ENCODE measurements at places on chromosomes 4 and X.

DNA sequence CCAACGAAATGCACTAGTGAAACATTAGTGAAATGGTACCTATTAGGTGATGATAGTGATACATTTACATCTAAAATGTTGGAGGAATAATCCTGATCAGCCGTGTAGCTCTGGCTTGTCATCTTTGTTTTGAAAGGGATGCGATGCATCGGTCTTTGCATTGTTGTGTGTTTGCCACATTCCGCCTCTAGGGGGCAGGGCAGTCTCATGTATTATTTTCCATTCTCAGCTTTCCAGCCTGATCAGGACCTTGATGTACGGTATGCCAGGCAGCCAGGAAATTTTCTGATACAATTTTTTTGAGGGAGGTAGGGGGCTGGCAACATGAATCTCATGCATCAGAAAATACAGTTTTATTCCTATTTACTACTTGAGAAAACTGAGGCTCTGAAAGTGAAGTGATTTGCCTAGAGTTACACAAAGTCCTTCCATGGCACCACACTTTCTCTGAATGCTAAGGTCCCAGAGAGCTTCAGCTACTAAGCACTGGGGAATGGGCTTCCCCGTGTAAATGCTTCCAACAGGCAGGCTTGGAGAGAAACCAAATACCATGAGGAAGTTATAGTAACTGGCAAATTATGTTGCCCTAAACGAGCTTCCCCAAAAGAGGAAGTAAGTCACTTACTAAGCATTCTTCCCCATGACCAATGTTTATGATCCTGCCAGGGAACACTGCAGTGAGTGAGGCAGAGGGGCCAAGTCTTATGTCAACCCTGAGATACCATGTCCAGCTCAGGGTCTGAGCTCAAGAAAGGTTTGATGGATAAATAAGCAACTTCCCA is 31.8 kb upstream of the IQSEC2 start:
- DNase-seq: peak; percentile 20

DNA sequence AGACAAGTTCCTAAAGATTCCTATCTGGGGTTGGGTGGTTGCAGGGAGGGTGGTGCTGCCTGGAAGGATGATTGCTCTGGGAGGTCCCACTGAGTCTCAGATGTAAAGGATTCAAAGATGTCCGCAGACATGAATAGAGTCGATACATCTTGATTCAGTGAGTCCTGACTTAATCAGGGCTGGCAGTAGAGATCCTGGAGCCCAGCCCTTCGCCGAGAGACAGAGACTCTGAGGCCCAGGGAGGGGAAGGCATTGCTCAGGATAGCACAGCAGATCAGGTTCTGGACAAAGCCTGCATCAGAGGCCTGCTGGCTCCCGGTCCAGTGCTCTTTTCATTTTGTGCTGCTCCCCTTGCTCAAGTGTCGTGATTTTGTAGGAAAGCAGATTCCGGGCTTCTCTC is 21.7 kb downstream of the PJA1 start:
- DNase-seq: no peak

DNA sequence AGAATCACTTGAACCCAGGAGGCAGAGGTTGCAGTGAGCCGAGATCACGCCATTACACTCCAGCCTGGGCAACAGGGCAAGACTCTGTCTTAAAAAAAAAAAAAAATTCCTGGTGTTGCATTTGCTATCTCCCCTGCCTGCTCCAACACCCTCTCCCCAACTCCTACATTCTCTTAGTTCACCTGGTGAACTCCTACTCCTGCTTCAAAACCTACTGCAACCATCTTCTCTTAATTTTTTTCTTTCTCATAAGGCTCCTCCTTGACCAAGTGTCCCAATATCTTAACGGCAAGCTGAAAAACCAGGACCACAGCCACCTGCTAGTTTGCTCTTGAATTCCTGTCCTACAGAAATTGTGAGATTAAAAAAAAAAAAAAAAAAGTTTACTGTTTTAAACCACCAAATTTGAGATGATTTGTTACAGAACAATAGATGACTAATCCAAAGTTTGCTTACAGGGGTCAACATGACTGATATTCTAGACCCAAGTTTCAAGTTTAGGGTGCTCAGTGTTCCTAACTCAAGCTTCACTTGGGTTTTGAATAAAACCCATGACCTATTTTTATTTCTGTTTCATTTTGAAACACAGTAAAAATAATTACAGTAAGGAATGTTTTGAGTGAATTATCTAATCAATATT is 13.1 kb upstream of the ANXA5 start:
- DNase-seq: no peak

DNA sequence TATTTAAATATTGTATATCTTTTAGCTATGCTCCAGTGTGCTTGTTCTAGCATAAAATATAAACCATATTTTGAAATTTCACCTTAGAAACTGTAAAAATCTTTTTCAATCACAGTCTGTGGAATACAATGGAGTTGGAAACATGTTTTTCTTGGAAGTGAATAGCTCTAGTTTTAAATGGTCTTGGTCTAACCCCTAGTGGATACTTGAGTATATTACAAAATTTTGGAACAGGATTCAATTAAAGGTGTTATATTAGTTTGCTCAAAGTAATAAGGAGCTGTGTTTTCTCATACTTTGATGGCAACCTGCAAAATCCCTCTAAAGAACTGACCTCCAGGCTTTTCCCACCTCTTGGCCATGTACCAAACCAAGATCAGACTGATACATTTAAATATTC is 48.2 kb downstream of the STK26 start:
- no peak for DNase-seq

DNA sequence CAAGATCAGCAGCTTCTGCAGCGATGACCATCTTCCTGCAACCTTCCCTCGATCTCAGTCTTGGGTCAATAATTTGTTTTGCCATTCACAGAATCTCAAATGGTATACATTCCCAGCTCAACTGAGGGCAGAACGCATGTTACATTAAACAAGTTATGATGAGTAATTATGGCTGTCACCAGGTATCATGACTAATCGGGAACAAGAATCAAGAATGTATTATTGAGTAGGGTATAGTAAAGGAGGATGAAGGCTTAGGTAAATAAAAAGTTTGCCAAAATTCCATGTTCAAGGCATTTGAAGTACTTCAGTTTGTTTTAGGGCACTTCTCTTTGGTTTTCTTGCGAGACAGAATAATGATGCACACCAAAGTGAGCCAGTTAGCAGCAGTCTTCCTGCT is 194.1 kb downstream of the SH2D1A start:
- no peak for DNase-seq

DNA sequence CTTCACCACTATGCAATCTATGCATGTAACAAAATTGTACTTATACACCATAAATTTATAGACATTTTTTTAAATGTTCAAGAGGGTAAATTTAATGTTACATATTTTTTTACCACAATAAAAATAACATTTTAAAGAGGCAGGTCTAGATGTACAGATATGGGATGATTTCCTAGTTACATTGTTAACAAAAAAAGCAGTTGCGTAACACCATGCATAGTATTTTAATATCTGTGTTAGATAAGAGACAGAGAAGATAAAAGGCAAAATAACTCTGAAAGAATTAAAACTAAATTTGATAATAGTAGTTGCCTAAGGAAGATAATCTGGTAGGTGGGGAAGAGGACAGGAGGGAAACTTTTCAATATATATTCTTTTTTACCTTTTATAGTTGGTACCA is 9.1 kb upstream of the ATRX start:
- no peak for DNase-seq

GRCh38 chr4:91935217-91935616 is 368.5 kb upstream of the GRID2 start:
- no peak for DNase-seq

DNA sequence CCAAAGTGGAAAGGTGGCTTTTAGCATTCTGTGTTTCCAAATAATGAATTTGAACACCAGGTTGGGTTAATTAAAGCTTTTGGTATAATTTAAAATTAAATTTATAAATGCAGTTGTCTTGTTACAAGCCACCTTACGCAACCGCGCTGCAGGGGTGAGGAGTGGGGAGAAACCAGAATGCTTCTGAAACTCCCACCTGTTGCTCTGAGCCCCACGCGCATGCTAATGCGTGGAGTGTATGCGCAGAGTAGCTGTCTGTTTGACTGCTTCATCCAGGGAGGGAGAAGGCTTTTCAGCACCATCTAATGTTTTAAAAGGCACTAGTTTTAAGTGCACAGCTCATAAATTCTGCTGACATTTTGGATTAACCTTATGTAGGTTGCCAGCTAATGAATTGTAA is 12.5 kb downstream of the OGT start:
- no peak for DNase-seq

DNA sequence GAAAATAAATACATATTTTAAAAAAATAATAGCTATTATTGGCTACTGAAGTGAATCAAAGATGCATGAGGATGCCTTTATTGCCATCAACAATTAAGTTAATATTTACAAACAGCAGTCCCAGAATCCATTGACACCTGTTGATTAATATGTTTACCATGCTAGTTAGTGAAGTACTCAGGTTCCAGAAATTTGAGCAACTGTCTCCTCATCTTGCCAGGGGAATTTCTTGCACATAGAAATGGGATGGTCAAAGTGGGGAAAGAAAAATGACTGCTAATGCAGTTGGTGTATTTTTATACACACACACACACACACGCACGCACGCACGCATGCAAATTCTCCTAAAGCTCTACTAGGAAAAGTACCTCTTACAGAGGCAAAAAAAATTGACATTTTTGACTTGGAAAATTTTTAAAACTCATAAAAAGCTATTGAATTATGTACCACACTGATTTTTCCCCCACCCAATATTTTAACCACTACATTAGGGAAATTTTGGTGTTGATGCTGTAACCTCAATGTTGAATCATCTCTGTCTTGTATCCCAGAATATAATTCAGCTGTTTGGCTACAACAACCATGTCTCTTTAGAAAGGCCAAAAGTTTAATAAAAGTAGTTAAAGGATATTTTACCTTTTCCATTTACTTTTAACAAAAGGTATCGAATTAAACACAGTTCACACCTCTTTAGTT is 105.3 kb upstream of the TMEM150C start:
- no peak for DNase-seq

DNA sequence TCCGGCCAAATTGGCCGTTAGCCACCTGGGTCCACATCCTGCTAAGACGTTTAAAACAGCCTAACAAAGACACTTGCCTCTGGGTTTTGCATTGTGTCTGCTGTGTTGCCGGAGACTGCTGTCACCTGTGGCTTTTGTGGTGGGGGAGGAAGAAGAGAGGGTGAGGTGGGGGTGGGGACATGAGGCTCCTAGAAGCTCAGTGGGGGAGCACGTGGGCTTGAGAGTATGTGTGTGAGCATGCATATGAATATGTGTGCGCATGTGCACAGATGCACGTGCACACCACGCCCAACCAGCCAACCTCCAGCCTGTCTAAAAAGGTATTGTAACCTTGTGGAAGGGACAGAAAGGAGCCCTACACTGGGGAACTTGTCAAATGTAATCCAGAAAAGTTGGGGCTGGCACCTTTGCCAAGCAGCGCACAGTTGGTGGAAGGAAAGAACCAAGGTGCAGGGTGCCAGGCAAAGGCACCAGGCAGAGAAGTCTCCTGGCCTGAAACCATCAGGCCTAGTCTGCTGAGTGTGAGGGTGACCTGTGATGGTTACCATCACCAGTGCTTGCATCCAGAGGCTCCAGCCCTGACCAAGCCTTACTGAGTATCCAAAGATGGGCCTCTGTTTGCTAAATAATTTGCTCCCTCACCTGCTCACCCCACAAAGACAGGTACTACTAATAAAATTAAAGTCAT is 10.1 kb upstream of the SASH3 start:
- peak; percentile 79 for DNase-seq

DNA sequence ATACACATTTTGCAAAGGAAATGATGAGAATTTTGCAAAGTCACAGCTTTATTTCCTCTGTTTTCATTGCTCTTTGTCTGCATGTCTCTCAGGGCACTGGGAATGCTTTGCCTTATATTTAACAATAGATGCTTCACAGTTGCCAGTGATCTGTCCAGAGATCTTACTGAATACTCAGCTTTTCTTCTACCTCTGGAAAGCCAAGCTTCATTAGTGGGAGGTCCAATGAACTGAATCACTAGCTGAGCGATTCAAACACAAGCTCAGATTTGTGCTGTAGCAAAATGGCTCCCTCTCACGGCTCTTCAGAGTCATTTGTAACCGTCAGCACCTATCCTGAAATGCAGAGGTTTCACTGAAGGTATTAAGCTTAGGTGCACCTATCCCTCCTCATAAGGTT is 138.9 kb downstream of the DCLK2 start:
- DNase-seq: no peak

GRCh38 chr4:81351654-81352445 is 119.9 kb downstream of the RASGEF1B start:
- peak; percentile 52 for DNase-seq
